ENCODE measurements at places on chromosomes 4 and X.

DNA sequence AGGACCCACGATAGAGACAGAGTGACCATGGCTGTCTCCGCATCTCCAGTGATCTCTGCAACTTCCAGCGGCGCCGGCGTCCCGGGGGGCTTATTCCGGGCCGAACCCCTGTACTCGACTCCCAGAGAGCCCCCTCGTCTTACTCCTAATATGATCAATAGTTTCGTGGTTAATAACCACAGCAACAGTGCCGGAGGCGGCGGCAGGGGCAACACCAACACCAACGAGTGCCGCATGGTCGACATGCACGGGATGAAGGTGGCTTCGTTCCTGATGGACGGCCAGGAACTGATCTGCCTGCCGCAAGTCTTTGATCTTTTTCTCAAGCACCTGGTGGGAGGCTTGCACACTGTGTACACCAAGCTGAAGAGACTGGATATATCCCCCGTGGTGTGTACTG, 343 bp downstream of the DACH2 start:
- no peak for DNase-seq

- no peak for DNase-seq
Observed at GRCh38 chrX:119745283-119745848, 13.0 kb upstream of the SOWAHD start.

DNA sequence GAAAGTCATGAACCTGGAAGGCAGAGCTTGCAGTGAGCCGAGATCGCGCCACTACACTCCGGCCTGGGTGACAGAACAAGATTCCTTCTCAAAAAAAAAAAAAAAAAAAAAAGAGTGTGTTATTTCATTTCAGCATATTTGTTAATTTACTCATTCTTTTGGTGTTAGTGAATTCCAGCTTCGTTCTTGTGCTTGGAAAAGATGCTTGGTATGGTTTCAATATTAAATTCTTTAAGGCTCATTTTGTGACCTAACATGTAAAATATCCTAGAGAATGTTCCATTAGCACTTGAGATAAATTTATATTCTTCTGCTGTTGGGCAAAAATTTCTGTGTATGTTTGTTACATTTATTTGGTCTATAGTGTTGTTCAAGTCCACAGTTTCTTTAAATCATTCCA, 66.8 kb downstream of the SPIN3 start:
- no peak for DNase-seq

- no peak for DNase-seq
Observed at GRCh38 chr4:112357897-112358296, 60.7 kb downstream of the ALPK1 start.

GRCh38 chrX:70139736-70140135, 6.5 kb downstream of the IGBP1 start:
- DNase-seq = no peak

DNA sequence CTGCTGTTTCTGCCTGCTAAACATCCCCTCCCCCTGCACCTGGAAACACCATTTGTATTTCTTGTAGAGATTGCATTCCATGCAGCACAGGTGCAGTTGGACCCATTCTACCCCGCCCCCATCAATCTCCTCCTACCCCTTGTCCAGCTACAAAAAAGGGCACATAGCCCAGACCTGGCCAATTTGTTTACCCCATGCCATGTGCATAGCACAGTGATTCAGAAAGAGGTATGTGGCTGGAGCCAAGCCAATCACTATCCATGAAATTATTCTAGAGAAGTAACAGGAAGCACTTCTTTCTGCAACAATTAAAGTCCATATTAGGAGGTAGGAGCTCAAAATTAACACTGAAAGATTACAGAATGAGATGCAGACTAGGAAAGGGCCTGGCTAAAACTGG, 20.2 kb upstream of the TMEM184C start:
- no peak for DNase-seq

DNA sequence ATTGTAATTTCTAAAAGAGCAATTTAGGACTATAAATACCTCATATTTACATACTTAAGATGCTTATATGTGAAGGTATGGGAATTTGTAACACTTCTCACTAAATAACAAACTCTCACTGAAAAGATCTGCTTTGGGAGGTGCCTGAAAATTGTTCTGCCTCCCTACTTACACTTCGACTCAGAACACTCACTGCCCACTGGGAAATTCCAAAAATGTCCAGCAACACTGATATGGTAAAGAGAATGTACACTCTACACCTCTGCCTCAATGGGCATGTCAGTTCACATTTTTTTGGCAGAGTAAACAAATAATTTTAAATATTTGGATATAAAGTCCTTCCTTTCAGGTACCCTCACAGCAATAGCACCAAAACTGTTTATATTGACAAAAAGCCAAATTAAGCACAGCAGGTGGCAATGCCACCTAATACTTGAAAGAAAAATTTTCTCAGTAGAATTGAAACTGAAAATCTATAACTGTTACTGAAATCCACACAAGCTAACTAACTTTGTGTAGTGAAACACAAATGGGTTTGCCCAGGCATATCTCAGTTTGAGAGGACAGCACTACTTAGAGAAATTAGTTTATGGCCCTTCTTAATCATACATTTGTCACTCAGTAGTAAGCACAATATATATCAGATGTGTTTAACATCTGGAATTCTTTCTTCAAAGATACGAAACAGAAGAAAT, 67.1 kb downstream of the PRDM5 start:
- DNase-seq = no peak

DNA sequence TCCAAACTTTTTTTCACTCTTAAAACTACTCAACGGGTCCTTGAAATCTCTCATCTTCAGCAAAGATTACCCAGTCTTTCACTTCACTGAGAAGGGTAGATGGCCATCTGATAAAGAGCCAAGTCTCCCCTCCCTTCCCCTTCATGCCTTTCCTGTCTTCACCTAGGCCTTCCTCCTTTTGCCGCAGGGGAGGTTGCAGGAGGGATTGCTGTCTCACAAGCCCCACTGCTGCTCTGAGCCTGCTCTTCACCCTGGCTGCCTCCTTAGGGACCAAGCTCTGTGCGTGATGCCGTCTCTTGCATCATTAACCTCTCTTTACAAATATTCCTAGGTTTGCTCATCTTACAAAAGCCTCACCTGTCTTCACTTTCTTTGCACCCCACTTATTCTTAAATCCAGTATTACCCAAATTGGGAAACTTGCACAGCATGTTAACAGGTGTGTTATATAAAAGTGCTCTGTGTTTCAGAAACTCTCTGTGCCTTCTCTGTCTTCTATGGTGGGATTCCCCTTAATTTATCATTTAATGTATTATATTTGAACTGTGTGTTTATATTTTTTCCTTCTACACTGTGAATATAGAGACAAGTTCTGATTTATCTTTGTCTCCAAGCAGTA, 3.8 kb downstream of the ZFX start:
- DNase-seq = peak; percentile 13

- no peak for DNase-seq
Observed at GRCh38 chr4:139559687-139560086, 3.7 kb upstream of the SETD7 start.

DNA sequence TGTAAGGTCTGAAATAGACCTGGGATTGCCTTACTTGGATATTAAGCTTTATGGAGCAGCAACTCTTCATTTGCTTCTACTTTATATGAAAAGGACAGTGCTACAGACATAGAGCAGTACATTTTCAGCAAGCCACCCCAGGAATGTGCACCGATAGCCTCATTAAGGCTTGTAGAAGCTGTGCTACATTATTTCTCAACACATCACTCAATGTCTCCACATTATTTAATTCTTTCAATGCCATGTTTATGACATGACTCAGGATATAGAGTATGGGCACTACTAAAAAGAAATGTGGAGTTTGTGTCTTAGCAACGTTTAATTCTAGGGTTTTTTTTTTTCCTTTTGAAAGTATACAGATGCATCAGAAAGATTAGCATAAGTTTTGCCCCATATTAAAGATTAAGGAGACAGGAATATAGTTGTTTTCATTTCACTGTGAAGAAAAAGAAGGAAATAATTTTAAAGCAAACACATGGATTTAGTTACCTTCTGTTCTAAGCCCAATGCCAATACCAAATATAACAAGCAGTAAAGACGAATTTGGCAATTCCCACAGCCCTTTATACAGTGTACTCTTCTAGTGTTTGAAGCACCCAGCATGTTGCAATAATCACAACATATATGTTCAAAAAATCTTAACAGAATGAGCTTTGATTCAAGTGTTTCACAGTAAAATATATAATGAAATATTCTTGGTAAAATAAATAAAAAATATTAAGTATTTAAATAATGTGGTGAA, 2140.1 kb upstream of the AGA start:
- no peak for DNase-seq

- DNase-seq = no peak
Observed at GRCh38 chrX:134388161-134389109, 71.5 kb upstream of the HPRT1 start.

DNA sequence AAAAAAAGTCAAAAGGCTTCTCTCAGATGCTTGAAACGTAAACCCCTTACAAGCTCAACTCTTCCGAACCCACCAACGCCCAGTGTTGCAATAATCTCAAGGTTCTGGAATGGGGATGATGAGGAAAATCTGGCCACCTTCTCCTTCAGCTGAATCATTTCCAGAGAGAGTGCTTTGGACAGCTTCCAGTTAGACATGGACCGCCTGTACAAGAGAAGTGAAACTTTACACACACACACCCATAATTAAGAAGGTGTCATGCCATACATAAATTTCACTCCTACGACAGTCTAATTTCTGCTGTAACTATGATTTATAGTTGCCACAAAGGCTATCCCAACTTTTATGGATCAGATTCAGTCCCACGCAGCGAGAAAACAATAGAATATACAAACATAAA, 72.3 kb downstream of the PRKG2 start:
- DNase-seq = no peak

DNA sequence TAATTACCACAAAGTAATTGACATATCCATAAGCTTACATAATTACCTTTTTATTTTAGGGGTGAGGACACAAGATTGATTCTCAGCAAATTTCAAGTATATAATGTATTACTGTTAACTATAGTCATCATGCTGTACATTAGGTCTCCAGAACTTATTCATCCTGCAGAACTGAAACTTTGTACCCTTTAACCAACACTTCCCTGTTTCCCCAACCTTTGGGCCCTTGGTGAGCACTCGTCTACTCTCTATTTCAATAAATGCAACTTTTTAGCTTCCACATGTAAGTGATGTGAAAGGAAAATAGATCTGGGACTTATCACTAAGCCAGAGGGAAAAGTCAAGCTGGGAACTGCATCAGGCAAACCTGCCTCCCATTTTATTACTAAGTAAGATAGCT, 33.6 kb upstream of the CCNG2 start:
- DNase-seq = no peak

DNA sequence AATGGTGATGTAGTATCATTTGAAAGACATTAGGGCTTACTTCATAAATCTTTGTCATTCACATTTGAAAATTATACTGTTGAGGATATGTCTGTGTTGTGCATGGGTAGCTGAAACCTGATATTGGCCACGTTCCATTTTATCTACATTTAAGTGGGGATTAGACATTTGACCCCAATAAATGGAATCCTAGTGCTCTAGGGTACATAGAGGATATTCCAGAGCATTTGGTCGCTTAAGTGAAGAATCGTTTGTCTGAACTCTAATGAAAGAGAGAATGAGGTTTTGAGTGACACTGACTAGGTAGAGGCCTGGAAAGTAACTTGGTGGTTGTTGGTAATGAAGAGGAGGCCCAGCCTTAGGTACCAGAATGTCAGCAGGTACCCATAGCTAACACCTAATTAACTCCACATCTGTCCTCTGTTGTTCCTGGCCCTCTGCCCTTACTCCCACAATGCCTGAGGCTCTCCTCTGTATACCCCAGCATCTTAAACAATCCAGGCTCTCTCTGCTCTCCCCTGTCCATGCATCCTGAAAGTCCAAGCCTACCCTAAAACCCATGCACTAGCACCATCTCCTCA, 299.5 kb upstream of the KLF3 start:
- DNase-seq = no peak

GRCh38 chr4:138241281-138242075, 671 bp downstream of the SLC7A11 start:
- no peak for DNase-seq

- no peak for DNase-seq
Observed at GRCh38 chr4:143586080-143586479, 72.6 kb downstream of the SMARCA5 start.

DNA sequence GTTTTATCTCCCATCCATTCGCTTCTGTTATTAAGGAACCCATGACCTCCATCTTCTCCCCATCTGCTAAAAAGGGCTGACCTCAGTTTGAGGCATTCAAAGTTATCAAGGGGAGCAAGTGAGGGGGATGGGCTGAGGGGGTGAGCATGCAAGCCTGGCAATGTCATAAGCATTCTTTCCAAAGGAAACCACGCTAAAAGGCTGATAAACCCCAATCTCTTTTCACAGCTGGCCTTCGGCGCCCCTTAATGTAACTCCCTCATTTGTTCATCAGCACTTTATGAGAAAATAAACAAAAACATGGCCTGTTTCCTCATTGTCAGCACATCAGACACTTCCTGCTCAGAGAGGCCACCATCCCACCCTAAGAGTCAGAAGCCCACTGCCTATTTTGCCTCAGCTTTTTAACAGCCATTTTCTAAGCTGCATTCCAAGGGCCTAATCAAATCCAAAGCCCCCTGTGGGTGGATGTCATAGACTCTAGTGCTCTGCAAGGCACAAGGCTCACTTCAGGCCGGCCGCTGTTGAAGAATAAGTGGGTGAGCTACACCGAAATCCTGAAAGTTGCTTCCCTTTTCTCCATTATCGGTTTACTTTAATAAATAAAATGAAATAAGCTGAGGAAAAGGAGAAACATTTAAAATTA, 92.0 kb upstream of the SRD5A3 start:
- DNase-seq = no peak

- no peak for DNase-seq
Observed at GRCh38 chr4:116055857-116056827, 942.7 kb upstream of the NDST4 start.

GRCh38 chr4:101337688-101338087, 9.6 kb downstream of the PPP3CA start:
- DNase-seq = no peak

GRCh38 chr4:187069398-187069797, 345.7 kb upstream of the FAT1 start:
- no peak for DNase-seq

GRCh38 chr4:26302031-26302899, 18.5 kb upstream of the RBPJ start:
- no peak for DNase-seq

GRCh38 chr4:139361301-139361700, 59.0 kb upstream of the NDUFC1 start:
- no peak for DNase-seq

GRCh38 chrX:115494161-115494560, 66.8 kb upstream of the PLS3 start:
- DNase-seq = no peak

DNA sequence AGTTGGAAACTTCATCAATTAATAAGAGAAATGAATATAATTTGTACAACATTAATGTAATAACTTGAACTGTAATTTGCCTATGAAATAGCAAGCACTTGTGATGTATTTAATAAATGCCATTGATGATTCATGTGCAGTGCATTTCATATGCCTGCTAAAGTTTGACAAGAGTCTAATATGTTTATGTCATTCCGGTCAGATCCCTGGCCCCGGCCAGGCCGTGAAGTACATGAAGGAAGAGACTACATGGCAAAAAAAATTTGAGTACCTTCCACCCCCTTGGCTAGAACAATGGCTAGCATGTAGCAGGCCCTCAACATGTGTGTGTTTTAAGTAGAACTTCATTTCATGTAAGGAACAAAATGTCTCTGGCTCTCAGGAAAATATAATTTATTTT, 161.3 kb downstream of the ATP10D start:
- DNase-seq = no peak

- no peak for DNase-seq
Observed at GRCh38 chr4:180542445-180543100, 1700.6 kb upstream of the TENM3 start.

- DNase-seq = peak; percentile 42
Observed at GRCh38 chr4:112321776-112322684, 24.9 kb downstream of the ALPK1 start.

Measured in naive thymus-derived CD8-positive, alpha-beta T cell (primary cell).